Vagina (tissue), 2 donors: ENCODE measurements at places on chromosomes 4 and X.

DNA sequence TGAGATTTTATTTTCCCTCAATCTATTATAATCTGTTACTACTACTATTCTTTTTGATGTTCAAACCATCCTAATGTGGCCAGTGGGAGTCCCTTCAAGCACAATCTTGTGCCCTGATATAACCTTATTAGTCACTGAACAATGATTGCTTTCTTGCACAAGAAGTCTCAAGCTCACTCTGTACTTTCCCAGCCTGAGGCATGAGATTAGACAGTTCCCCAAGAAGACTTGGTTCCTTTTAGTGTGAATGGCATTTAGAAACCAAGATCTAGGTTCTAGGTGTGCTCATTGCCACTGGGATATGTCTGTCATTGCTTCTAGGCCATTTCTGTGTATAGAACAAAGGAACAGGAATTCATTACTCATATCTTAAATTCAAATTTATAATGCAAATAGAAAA is 28.0 kb upstream of the RBM41 start:
- DNase-seq, result no peak

GRCh38 chr4:140300271-140300970 is 73.0 kb upstream of the SCOC start:
- no peak for DNase-seq

DNA sequence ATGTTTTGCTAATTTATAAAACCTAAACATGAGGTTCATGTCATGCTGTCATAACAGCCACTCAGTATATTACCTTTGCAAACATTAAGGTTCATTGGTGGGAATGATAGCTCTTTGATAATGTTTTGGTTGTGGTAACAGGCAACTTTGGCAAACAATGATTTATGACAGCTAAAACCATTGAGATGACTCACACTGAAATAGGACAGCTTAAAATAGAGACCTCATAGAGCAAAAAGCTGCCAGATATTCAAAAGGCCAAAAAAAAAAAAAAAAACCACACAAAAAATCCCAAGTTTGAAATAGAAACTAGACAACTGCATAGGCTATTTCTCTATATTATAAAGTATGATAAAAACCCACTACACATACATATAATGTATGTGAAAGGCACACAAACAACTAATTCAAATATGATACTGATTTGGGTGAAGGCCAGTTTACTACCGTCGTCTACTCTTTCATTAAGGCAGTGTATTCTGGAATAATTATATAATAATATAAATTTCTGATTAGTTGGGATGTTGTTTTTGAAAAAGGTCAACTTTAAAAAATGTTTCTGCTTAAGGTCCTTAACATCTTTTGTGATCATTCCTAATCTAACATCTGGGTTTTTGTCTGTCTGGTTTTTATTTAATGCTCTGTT is 646.0 kb upstream of the PITX2 start:
- no peak for DNase-seq

- no peak for DNase-seq
Observed at GRCh38 chr4:140059159-140059558, 94.8 kb downstream of the MAML3 start.

- no peak for DNase-seq
Observed at GRCh38 chrX:32514986-32515385, 696.4 kb downstream of the DMD start.

- no peak for DNase-seq
Observed at GRCh38 chr4:24219209-24219608, 329.4 kb upstream of the PPARGC1A start.

DNA sequence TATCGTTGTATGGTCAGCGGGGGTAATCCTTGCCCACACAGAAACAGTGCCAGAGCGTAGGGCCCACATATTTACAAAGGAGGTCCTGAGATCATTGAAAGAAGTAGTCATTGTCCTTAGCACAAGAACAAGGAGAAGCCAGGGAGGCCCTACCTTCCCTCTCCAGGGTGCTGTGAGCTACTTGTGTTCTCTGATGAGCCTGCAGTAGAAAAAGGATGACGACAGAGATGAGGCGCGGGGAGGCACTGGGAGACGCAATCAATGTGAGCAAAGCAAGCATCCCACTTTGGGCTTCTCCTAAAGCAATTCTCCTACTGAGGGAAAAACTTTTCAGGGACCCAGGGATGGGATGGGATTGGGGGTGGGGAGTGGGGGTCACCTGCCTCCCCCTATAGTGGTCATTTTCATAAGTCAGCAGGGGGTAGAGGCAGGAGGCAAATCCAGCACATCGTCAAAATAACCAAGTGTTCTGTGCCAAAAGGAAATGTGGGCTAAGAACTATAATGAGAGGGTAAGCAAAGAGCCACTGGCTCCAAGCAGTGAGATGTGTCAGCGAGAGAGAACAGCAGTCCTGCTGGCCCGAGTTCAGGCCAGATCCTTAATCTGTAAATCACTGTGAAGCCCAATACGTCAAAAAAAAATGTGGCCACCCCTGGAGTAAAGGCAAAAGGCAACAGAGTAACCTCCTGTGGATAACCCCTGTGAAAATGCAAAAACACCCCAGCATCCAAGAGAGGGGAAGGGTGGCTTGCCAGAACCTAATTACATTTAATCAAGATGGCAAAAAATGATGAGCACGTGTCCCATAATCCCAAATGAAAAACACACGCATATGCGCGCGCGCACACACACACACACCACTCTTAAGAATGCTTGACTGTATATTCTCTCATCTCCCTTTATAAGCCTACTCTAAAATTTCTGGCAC is 136.6 kb upstream of the HHIP start:
- DNase-seq, result no peak

GRCh38 chr4:112189754-112190153 is 41.8 kb upstream of the AP1AR start:
- no peak for DNase-seq

DNA sequence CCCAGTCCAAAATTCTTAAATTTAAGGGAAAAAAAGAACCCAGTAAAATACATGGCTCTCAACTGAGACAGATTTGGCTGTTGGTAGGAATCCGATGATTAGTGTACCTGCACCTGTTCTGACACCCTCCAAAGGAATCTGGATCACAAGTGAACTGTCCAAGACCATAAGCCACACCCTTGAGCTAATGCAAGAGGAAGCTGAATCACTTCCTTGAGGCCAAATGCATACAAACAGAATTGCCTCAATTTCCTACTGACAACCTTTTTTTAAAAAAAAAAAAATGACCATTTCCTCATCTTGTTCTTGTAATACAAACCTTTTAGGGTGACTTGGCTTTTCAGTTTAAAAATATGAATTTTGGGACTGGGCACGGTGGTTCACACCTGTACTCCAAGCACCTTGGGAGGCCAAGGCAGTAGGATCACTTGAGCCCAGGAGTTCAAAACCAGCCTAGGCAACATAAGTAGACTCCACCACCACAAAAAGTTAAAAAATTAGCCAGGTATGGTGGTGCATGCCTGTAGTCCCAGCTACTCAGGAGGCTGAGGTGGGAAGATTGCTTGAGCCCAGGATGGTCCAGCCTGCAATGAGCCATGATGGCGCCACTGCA is 10.7 kb upstream of the FBXL5 start:
- no peak for DNase-seq
